ENCODE measurements at places on chromosomes 12 and 14.

DNA sequence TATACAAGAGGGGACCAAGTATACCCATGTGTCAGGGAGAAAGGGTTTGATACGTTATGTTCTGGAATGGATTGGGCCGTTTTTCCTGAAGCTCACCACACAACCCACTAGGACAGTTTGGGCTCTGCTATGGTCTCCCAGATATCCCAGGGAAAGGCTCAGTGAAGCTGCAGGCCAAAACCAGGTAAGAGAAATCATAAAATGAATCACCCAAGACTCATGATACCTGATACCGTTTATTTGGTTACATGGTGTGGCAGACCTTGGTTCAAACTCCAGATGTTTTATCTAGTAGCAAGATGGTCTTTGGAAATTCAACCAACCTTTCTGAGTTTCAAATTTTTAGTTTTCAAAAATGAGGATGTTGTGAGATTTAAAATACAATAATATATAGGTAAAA, 177.6 kb downstream of the C12orf75 start:
- no peak for DNase-seq

GRCh38 chr12:44835641-44836379, 40.3 kb downstream of the NELL2 start:
- no peak for DNase-seq

DNA sequence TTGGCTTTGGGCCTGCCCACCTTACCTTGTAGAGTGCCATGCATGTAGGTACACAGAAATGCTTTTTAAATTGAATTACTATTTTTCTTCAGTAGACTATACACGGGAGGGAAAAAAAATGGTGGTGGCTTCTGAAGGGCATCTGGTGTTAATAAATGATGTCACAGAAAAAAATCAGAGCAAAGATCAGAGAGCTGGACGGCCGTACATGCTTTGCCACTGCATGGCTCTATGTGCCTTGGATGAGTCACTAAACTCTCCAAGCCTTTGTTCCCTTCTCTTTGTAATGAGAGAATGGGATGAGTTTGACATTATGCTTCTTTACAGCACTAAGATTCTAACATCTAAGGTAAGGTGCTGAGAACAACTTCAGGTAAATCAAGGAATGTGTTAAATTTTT, 376.4 kb upstream of the DDHD1 start:
- DNase-seq = no peak

DNA sequence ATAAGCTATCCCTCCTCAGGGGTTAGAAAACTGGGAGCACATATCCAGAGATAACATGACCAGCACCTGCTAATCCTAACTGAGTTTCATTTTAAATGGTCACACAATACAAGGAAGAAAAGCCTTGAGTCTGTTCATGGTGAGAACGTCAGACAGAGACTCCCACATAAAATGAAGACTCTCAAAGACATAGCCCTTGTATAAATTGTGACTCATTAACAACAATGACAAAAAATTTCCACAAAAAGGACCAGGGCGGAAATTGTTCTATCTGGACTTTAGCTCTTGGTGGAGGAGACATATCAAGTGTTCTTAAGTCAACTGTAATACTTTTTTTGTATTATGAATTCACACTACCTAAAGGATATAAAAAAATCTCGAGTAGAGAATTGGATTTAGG, 313.7 kb upstream of the DCN start:
- DNase-seq = no peak

- no peak for DNase-seq
Observed at GRCh38 chr12:95790917-95791849, 619 bp upstream of the NTN4 start.

DNA sequence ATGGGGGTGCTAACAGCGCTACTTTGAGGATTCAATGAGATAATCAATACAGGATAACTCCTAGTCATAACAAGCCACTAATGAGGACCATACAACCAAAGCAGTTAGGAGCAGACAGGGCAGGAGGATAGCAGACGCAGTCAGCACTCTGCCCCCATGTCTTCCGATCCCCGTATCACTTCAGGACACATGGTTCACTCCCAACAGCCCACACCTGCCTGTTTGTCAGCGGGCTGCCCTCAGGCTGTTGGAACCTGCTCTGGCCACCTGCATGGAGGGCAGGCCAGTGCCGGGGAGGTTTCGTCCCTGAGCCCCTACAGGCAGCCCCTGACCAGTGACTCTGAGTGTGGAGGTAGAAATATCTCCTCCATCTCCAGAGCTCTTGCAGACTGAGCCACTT, 37.1 kb upstream of the LTBP2 start:
- DNase-seq = no peak

DNA sequence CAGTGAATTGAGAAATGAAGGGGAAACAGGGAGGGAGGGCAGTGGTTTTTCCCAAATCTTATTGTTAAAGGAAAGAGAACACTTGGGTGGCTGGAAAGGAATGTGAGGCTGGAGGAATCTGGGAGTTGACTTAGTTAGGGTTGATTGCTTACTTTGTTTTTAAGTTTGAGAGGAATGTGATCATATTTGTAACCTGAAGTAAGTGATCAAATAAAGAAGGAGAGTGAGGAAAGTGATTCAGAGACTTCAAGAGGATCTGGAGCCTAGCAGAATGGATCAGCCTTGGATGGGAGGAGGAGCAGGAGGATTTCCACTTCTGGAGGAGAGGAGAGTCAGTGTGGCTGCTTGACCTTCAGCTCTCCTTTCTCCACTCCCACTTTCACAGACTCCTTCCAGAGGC, 6.0 kb upstream of the LRP6 start:
- DNase-seq = no peak

DNA sequence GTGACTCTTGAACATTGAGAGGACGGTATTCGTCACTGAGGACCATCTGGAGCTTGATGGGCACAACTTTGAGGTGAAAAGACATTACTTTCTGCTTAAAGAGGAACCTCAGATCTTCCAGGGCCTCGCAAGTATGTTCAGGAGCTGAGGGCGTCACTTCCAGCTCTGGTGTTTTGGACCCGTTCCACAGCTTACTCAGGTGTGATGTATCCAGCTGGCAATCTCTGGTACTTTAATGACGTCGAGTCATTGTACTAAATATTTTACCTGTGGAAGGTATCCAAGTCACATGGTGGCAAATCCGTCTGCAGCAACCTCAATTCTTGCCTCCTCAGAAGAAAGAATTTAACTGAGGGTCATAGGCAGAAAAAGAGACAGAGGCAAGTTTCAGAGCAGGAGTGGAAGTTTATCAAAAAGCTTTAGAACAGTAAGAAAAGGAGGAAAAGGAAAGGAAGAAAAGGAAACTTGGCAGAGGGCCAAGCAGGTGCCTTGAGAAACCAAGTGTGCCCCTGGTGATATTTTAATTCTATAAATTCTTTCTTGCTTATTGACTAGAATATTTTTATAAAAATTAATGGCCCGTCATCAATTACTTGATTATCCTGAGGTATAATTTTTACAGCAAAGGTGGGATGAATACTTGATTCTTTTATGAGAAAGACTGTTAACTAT, 250.6 kb downstream of the AEBP2 start:
- no peak for DNase-seq

- no peak for DNase-seq
Observed at GRCh38 chr14:100874411-100875091, 29.0 kb downstream of the RTL1 start.

DNA sequence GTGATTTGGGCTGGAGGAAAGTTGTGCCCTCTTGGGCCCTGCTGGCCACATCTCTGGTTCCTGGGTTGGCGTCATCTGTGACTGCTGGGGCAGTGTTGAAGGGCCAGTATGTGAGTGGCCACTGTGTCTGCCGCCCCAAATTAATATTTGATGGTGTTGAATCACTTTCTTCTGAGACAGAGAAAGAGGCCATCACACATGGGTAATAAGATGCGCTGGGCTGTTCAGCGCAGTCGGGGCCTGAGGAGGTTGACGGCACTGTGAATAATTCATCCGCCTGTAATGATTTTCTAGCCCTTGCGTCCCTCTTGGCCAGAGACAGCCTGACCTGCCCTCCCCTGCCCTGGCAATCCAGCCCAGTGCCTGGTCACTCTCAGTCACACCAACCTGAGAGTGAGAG, 56.2 kb upstream of the BEGAIN start:
- DNase-seq = no peak

DNA sequence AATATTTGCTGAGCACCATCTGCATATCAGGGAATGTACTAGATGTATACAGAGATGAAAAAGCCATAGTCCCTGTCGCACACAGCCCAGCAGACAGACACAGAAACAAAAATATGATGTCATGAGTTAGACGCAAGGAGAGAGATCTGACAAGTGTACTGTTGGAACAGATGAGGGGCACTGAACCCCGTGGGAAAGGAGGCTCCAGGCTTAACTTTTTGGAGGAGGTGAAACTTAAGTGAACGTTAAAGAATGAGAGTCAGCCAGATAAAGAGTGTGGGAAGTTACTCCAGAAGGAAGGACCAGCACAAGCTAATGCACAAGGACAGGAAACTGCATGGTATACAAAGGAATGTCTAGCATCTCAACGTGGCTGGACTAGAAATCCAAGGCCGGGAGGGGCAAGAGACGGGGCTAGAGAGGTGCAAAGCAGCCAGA, 2.5 kb upstream of the ACTN1 start:
- no peak for DNase-seq
